ENCODE measurements at places on chromosomes 7 and 10. TPM values are rescaled to one million over a fixed set of nuclear protein-coding genes. Genes with fewer than 3 reads are reported as not detected.

GRCh38 chr10:72337722-72338121 is 17.0 kb downstream of the DNAJB12 start:
- H3K4me3 ChIP-seq, result no peak overlapping the region
- H3K27ac ChIP-seq, result peak overlapping the region; percentile 97
- no peaks in the 10 kb centered on the region for H3K27me3 ChIP-seq
- no peaks in the 10 kb centered on the region for H3K36me3 ChIP-seq
- no peak for DNase-seq

- DNase-seq, result no peak
- no peaks in the 10 kb centered on the region for H3K27me3 ChIP-seq
- H3K27ac ChIP-seq, result no peak overlapping the region
- no peaks in the 10 kb centered on the region for H3K4me1 ChIP-seq
- no peaks in the 10 kb centered on the region for H3K36me3 ChIP-seq
These were observed 208.7 kb upstream of the ZNF32 start for GRCh38 chr10:43857206-43857930.

DNA sequence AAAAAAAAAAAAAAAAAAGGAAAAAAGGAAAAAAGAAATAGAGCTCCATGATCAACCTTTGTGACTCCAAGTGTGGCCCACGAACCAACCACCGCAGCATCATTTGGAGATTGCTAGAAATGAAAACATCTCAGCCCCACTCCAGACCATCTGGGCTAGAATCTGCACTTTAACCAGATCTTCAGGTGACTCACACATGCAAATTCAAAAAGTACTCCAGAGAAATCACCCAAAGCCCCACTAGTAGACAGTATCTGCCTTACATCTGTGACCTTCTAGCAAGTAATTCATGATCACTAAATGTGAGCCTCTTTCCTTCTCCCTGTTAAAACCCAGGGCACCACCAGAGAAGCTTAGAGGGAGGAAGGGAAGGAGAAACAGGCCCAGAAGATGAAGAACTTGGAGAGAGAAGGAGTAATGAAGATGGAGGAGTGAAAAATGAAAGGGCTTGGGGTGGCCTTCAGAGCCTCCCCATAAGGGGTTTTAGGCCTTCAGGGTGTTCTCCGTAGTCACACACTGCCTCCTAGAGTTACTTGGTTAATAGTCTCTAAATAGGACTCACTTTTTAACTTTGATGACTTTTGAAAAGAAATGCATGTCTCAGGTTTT is 94.0 kb downstream of the SLC37A3 start:
- DNase-seq, result no peak
- H3K27me3 ChIP-seq, result no peaks in the 10 kb centered on the region
- H3K4me3 ChIP-seq, result no peak overlapping the region
- H3K36me3 ChIP-seq, result no peaks in the 10 kb centered on the region

KEL gene
- total RNA-seq, result not detected

DNA sequence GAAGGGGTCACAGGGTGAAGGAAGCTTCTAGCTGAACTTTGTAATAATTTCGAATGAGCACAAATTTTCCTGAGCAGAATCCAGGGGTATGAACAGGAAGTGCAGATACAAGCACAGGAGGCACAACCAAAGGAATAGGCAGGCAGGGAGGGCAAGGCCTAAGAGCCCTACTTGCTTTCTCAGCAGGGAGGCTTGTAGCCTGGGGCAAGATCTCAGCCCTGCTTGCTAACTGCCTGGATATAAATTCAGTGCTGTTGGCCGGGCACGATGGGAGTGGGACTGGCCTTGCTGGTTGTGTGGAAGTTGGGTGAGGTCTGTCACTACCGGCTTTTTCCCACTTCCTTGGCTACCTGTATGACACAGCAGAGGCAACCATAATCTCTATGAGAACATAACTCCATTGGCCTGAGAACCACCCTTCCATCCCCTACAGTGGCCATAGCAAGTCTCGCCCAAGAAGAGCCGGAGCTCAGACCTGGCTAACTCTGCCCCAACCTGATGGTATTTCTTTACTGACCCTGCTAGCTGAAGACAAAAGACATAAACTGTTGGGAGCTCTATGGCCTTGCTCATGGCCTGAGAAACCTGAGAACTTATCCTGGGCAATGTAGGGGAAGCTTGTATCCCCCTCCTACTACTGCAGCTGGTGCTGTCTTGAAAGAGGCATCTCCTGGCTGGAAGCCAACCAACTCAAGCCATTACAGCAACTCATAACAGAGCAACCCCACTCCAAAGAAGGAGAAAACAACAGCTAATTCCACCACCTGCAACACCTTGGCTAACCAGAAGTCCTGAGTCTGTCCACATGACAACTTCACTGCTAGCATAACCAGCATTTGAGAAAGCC is 27.6 kb downstream of the CLDN12 start:
- H3K4me3 ChIP-seq, result no peak overlapping the region
- H3K27me3 ChIP-seq, result no peaks in the 10 kb centered on the region
- no peak overlapping the region for H3K27ac ChIP-seq

DDC gene
- total RNA-seq, result 42.6 TPM

MYPN gene
- total RNA-seq, result not detected

TEX47 gene
- not detected for total RNA-seq

DNA sequence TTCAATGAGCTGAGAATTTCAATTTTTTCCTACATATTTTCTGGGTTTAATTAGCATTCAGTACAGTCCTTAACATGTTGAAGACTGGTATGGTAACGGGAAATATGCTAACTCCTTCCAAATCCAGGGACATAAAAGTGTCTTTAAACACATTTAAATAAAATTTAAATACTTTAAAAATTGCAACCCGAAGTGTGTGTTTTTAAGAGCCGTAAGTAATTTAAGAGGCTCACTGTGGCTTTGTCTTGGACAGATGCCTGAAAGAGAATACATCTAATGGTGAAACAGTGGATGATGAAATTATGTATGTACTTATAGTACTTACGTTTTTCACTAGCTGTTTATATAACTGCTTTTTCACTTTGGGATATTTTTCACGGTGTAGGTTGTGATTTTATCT is 687.3 kb upstream of the CELF2 start:
- H3K4me1 ChIP-seq, result no peaks in the 10 kb centered on the region
- no peak for DNase-seq
- no peaks in the 10 kb centered on the region for H3K36me3 ChIP-seq
- no peak overlapping the region for H3K4me3 ChIP-seq

- H3K36me3 ChIP-seq, result no peaks in the 10 kb centered on the region
- H3K4me1 ChIP-seq, result no peaks in the 10 kb centered on the region
- no peak overlapping the region for H3K4me3 ChIP-seq
- no peaks in the 10 kb centered on the region for H3K27me3 ChIP-seq
These were observed 435.2 kb upstream of the ETV1 start for GRCh38 chr7:14424675-14425074.

- H3K36me3 ChIP-seq, result no peaks in the 10 kb centered on the region
- DNase-seq, result peak; percentile 80
- no peak overlapping the region for H3K4me3 ChIP-seq
- H3K27ac ChIP-seq, result no peak overlapping the region
These were observed 10.5 kb upstream of the TTYH3 start for GRCh38 chr7:2621061-2621828.

DNA sequence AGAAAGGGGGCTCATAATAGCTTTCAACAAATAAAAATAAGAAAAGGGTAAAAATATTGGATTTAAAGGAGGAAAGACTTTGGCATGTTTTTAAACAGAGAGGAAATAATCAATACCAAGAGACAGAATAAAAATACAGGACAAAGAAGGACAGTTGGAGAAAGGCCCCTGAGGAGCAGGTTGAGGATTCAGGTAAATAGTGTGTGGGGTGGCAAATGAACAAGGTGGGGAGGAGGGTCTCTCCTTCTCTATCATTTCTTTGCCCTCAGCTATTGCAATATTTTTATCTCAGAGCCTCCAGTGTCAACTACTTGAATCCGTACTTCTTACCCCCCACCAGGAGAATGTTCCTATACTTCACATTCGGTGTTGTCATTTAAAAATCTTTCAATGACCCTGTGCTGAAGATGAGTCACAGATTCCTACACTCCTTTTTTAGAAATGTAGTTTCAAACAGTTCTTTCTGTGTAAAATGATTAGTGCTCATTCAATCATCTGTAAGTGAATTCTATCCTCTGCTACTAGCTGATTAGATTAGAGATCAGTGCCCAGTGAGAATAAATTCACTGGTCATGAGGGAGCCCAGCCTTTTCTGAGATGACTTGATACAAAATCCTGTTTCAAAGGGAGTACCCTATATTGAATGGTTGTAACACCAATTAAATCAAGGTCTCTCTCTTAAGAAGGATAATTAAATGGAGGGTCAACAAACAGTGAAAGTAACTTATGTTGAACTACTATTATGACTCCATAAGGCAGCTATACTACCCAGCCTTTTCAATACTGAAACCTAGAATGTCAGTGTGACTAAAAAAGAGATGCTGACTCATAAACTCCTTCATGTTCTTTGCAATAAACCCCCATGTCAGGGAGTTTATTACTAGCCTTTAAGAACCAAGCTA is 50.4 kb upstream of the WNT16 start:
- no peaks in the 10 kb centered on the region for H3K27me3 ChIP-seq
- no peak for DNase-seq
- no peaks in the 10 kb centered on the region for H3K36me3 ChIP-seq
- H3K4me1 ChIP-seq, result peaks cover 12% of the 10 kb centered on the region
- no peak overlapping the region for H3K27ac ChIP-seq

DNA sequence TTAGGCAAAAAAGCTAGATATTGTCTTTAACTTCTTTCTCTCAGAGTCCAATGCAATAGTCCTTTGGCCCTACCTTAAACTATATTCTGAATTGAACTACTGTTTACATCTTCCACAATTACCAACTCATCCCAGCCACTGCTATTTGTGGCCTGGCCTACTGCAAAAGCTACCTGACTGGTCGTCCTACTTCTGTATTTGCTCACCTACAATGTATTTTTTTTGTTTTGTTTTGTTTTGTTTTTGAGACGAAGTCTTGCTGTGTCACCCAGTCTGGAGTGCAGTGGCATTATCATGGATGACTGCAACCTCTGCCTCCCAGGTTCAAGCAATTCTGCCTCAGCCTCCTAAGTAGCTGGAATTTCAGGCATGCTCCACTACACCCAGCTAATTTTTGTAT is 51.2 kb downstream of the ARL4A start:
- no peaks in the 10 kb centered on the region for H3K27me3 ChIP-seq
- H3K36me3 ChIP-seq, result no peaks in the 10 kb centered on the region
- DNase-seq, result no peak
- no peak overlapping the region for H3K4me3 ChIP-seq
- H3K4me1 ChIP-seq, result no peaks in the 10 kb centered on the region

- no peak overlapping the region for H3K4me3 ChIP-seq
These were observed 183.4 kb upstream of the KAT6B start for GRCh38 chr10:74642901-74643595.

DNA sequence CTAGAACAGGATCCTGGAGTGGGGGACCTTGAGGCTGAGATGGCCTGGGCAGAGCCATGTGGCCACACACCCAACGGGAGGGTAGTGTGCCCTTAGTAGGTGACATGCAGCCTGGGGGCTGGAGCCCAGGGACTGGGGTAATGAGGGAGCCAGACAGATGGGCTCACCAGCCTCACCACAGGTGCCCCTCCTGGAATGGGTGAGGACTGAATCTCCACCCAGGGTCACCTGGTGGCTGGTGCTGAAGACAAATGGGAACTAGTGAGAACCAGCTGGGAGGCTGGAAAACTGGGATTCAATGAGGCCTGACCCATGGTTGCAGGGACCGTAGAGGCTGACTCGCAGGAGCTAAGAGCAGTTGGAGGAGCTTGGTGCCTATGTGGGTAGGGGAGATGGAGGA is 6.1 kb downstream of the ZP3 start:
- H3K27me3 ChIP-seq, result no peaks in the 10 kb centered on the region
- H3K27ac ChIP-seq, result no peak overlapping the region
- no peak overlapping the region for H3K4me3 ChIP-seq
- no peaks in the 10 kb centered on the region for H3K4me1 ChIP-seq
- peak; percentile 35 for DNase-seq

DNA sequence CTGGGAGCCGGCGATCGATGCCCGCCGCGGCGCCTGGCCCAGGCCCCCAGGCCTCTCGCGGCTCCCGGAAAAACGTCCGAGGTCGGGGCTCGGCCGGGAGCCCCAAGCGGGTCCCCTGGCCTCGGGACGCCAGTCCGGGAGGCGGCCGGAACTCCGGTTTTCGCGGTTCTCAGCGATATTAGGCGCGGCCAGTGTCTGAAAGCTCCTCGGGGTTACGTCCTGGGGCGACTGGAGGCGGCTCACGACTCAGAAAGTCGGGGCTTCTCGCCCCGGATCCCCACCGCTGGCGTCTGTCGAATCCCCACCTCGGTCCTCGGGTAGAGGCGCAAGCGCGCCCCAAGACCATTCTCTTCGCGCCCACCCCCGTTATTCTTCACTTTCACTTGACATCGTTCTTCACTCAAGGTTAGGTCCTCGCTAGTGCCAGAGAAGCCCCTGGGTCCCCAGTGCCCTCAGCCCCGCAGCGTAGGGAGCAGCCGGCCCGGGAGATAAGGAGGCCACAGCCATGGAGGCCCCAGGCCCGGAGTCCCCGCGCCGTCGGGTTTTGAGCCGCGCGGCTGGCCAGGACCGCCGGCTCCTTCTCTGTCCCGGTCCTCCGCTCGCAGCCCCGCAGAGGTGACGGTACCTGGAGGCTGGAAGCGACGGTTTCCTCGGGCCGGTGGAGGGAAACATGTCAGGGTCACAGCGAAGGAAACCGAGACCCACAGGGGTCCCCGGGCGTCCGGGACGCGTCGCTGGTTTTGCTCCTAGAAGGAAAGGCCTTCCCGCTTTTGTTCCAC is 35.2 kb upstream of the EBLN1 start:
- H3K36me3 ChIP-seq, result no peaks in the 10 kb centered on the region
- peak overlapping the region; percentile 68 for H3K4me3 ChIP-seq
- H3K27ac ChIP-seq, result peak overlapping the region; percentile 93
- peak; percentile 57 for DNase-seq

- no peaks in the 10 kb centered on the region for H3K27me3 ChIP-seq
- no peak overlapping the region for H3K4me3 ChIP-seq
- no peak for DNase-seq
- no peak overlapping the region for H3K27ac ChIP-seq
These were observed 167.5 kb downstream of the ITGB1 start for GRCh38 chr10:32790483-32790882.

AFAP1L2 gene
- total RNA-seq, result 0.50 TPM

IGF2BP3 gene
- 0.19 TPM for total RNA-seq

WDFY4 gene
- total RNA-seq, result 2.0 TPM

Measured in right lobe of liver (tissue), 6 donors.